Natural killer cell treated with Interleukin-12 subunit alpha and Interleukin-12 subunit beta and Interleukin-15 and Interleukin-18, amount 100 ng/mL, for 72 hours (primary cell): ENCODE measurements at places on chromosomes 3 and 15. TPM values are rescaled to one million over a fixed set of nuclear protein-coding genes. Genes with fewer than 3 reads are reported as not detected.

GRCh38 chr15:70348226-70348543 is 250.5 kb upstream of the TLE3 start:
- H3K4me1 ChIP-seq = no peaks in the 10 kb centered on the region
- no peak overlapping the region for H3K27ac ChIP-seq
- H3K27me3 ChIP-seq = peaks cover 20% of the 10 kb centered on the region
- H3K36me3 ChIP-seq = no peaks in the 10 kb centered on the region
- no peak overlapping the region for H3K4me3 ChIP-seq
- DNase-seq = no peak

- peak overlapping the region; percentile 44 for H3K27ac ChIP-seq
- H3K27me3 ChIP-seq = no peaks in the 10 kb centered on the region
- peaks cover 13% of the 10 kb centered on the region for H3K4me1 ChIP-seq
These were observed 4.9 kb downstream of the ZBTB38 start for GRCh38 chr3:141373232-141373631.

- no peaks in the 10 kb centered on the region for H3K27me3 ChIP-seq
- H3K4me3 ChIP-seq = no peak overlapping the region
- no peaks in the 10 kb centered on the region for H3K36me3 ChIP-seq
- DNase-seq = no peak
These were observed 55.4 kb downstream of the DCBLD2 start for GRCh38 chr3:98846101-98846500.

DNA sequence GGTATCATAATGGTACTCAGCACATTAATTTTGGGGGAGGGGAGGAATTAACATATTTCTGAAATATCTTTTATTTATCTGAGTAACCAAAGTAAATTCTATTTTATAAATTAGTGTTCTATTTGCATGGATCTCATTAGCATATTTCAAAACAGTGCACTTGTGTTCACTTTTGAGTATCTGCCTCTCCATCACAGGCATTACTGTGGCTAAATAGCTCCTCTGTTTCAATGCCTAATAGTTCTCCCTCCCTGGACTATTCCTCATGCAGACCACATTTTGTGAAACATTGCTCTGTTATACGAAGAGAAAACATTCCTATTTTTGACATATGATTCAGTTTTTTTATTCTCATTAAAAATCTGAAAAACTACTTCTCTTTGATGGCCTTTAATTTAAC is 1127.8 kb downstream of the TUSC7 start:
- no peak overlapping the region for H3K27ac ChIP-seq
- no peak for DNase-seq
- no peak overlapping the region for H3K4me3 ChIP-seq
- no peaks in the 10 kb centered on the region for H3K27me3 ChIP-seq

DNA sequence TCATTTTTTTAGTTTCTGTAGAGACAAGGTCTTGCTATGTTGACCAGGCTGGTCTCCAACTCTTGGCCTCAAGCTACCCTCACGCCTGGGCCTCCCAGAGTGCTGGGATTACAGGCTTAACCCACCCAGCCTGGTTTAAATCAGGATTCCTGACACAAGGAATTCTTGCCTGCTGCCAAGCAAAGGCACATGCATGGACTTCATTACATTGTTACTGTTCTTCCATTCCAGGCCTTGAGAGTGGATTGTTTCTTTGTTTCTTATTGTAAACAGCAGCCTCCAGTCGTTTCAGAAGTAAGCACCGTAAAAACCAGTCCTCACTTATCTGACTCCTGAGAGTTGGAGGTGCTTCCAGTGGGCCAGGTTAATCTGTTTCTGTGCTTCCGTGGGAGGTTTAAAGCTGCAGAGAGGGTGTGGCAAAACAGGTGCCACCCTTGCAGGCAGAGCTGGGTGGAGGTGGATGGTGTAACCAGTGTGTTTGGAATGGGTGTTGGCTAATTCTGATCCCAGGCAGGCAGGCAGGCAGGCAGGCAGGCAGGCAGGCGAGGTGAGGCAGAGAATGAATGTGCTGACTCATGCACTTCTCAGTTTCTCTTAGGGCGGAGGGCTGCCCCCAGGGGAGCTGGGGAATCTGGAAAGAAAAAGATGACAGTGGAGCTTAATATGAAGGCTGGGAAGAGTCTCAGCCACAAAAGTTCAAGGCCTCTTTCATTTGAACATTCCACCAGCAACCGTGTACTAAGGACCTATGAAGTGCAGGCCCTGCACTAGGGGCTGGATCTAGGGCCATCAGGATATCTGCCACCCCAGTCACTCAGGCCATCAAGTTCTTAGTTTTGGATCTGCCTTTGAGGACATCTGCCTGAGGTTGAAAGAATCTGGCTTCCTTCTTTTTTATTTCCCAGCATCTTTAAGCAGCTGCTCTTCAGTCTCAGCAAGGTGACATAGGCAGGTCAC is 37.0 kb upstream of the CDCP1 start:
- H3K27ac ChIP-seq = no peak overlapping the region
- H3K4me1 ChIP-seq = peaks cover 8% of the 10 kb centered on the region
- no peaks in the 10 kb centered on the region for H3K36me3 ChIP-seq
- H3K27me3 ChIP-seq = no peaks in the 10 kb centered on the region
- H3K4me3 ChIP-seq = no peak overlapping the region
- no peak for DNase-seq

GRCh38 chr15:69997813-69998212 is 99.9 kb downstream of the TLE3 start:
- no peak overlapping the region for H3K4me3 ChIP-seq
- H3K27ac ChIP-seq = no peak overlapping the region
- H3K36me3 ChIP-seq = peaks cover under 1% of the 10 kb centered on the region
- H3K27me3 ChIP-seq = peaks cover 23% of the 10 kb centered on the region
- no peaks in the 10 kb centered on the region for H3K4me1 ChIP-seq
- no peak for DNase-seq

DNA sequence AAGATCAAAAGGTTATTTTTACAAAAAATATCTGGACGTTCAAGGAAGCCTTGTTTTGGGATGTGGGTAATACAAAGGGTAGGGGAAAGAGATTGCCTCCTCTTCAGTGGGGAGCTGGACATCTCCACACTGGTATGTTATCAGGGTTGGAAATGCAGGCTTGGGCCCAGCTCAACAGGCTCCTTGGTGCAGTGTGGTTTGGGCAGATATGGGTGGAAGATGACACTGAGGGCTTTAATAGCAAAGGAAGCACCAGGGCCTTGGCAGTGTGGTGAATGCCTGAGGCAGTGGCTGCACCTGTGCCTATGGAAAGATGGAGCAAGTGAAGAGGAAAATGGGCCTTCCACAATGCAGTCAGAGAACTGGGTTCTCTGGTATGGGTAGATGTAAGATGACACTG is 11.2 kb upstream of the MED12L start:
- no peaks in the 10 kb centered on the region for H3K4me1 ChIP-seq
- H3K27ac ChIP-seq = no peak overlapping the region
- H3K36me3 ChIP-seq = no peaks in the 10 kb centered on the region
- no peak overlapping the region for H3K4me3 ChIP-seq
- no peaks in the 10 kb centered on the region for H3K27me3 ChIP-seq

DNA sequence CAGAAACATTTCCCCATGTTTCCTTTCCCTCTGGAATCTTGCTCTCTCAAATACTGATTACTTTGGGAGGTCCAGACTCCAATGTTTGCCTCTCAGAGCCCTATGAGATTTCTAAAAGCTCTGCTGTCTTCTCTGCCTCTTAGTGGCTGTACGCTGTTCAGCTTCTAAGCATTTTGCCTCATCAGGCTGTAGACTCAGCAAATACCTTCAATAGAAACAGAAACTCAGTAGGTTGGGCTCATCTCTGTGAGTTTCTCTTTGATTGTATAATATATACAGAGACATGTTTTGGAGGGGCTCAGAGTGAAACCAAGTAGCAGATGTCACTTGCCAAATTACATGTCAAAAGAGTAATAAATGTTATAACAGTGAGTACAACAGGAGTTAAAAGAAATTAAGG is 380.8 kb upstream of the MEIS2 start:
- DNase-seq = no peak
- H3K4me1 ChIP-seq = no peaks in the 10 kb centered on the region
- no peaks in the 10 kb centered on the region for H3K27me3 ChIP-seq
- no peak overlapping the region for H3K4me3 ChIP-seq

DNA sequence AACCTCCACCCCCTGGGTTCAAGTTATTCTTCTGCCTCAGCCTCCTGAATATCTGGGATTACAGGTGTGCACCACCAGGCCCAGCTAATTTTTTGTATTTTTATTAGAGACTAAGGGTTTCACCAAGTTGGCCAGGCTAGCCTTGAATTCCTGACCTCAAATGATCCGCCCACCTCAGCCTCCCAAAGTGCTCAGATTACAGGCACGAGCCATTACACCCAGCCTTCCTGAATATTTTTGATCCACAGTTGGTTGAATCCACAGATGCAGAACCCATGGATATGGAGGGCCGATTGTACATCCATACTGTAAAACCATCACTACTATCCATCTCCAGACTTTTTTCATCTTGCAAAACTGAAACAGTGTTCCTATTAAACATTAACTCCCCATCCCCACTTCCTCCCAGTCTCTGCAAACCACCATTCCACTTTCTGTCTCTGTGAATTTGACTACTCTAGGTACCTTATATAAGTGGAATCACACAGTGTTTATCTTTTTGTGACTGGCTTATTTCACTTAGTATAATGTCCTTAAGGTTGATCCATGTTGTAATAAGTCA is 8.2 kb upstream of the TMEM62 start:
- no peaks in the 10 kb centered on the region for H3K36me3 ChIP-seq
- DNase-seq = no peak
- no peak overlapping the region for H3K27ac ChIP-seq
- peaks cover 7% of the 10 kb centered on the region for H3K27me3 ChIP-seq
- H3K4me3 ChIP-seq = no peak overlapping the region

GRCh38 chr3:7630925-7631324 is 770.0 kb downstream of the GRM7 start:
- no peak overlapping the region for H3K27ac ChIP-seq
- no peak overlapping the region for H3K4me3 ChIP-seq
- no peaks in the 10 kb centered on the region for H3K27me3 ChIP-seq
- no peaks in the 10 kb centered on the region for H3K36me3 ChIP-seq

- no peak for DNase-seq
- H3K36me3 ChIP-seq = no peaks in the 10 kb centered on the region
- H3K27me3 ChIP-seq = no peaks in the 10 kb centered on the region
- H3K4me3 ChIP-seq = peak overlapping the region; percentile 36
These were observed 622 bp downstream of the XIRP1 start for GRCh38 chr3:39191773-39192172.

DNA sequence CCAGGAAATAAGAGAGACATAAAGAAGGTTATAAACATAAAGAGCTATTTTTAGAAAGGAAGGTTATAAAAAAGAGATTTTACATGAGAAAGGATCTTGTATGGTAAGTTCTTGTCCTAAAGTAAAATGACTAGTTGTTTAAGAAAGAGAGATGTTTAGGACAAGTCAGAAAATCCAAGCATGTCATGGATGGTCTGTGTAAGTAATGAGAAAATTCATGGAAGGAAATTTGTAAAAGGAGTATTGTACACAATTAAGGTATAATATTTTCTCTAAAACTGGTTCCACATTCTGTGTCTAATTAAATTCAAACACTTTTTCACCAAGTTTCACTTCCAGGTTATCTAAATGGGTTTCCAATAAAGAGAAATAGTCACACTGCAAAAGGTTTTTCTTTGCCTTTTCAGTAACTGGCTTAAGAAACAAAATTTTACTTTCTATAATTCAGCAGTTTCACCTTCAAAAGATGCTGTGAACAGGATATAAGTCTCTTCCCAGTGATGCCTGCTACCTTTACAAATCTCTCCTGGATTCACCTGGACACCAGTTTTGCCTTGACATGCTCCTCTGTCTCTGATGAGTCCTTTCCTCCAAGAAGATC is 455.7 kb downstream of the ZIC1 start:
- H3K4me3 ChIP-seq = no peak overlapping the region
- no peaks in the 10 kb centered on the region for H3K27me3 ChIP-seq
- no peaks in the 10 kb centered on the region for H3K4me1 ChIP-seq
- H3K27ac ChIP-seq = no peak overlapping the region
- DNase-seq = no peak
- H3K36me3 ChIP-seq = no peaks in the 10 kb centered on the region

- no peaks in the 10 kb centered on the region for H3K4me1 ChIP-seq
- H3K4me3 ChIP-seq = no peak overlapping the region
- H3K36me3 ChIP-seq = no peaks in the 10 kb centered on the region
- no peaks in the 10 kb centered on the region for H3K27me3 ChIP-seq
These were observed 37.7 kb downstream of the CHDH start for GRCh38 chr3:53808496-53808895.

DNA sequence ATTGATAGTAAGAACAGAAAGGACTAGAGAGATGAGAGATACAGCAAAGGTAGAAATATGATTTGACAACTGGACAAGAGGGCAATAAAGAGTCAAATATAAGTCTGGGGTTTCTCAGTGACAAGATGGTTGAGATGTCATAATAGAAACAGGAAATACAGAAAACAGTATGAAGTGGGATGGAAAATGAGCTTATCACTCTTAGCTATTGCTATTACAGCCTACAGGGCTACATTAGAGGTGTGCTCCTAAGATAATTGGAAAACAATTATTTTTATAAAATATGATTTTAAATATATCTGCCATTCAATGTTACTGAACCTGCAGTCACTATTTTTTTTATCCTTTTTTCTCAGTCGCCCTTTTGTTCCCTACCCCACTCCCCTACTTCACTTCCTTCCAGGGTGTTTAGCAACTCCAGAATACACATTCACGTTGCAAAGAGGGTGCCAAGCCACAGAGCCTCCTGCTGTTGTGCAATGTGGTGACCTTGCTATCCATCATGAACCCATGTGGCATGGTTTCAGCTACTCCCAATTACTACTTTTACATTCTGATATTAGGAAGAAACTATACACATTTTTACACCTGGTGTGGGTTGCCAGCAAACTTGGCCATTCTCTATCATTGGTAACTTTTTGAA is 6.0 kb downstream of the NRG4 start:
- peak overlapping the region; percentile 24 for H3K4me3 ChIP-seq

DNA sequence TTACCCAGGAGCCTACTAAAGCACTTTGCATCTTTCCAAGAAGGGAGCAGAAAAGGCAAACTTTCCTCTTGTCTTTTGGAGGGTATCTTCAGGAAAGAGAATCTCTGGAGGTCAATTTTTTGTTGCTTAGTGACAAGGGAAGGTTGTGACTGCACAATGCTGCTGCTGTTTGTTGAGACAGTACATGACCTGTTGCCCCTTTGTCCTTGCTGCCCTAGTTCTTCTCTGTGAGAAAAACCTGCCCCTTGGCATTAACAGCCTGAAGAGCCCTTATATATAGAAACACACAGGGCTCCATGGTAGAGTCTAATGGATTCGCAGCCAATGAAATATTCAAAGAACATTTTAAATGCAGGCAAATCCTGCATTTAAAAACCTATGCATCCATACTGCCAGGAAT is 20.3 kb downstream of the KLHDC8B start:
- H3K4me3 ChIP-seq = no peak overlapping the region
- peaks cover 11% of the 10 kb centered on the region for H3K27me3 ChIP-seq
- no peaks in the 10 kb centered on the region for H3K4me1 ChIP-seq

- H3K4me1 ChIP-seq = no peaks in the 10 kb centered on the region
- no peaks in the 10 kb centered on the region for H3K27me3 ChIP-seq
- no peak for DNase-seq
- peaks cover 4% of the 10 kb centered on the region for H3K36me3 ChIP-seq
These were observed 930.6 kb upstream of the SEMA6D start for GRCh38 chr15:46786590-46787285.

GRCh38 chr3:115784739-115785536 is 161.6 kb downstream of the GAP43 start:
- H3K36me3 ChIP-seq = no peaks in the 10 kb centered on the region
- H3K27ac ChIP-seq = peak overlapping the region; percentile 9
- peaks cover 3% of the 10 kb centered on the region for H3K27me3 ChIP-seq
- DNase-seq = no peak

Gene UBAP1L
- 14.2 TPM for total RNA-seq

Gene CHRNB4
- not detected for total RNA-seq

Gene SAMMSON
- total RNA-seq = not detected

Gene CIB2
- 1.8 TPM for total RNA-seq

Gene NLGN1
- total RNA-seq = not detected

Gene FEZF2
- total RNA-seq = not detected

Gene TMEM207
- not detected for total RNA-seq
